ENCODE measurements at places on chromosomes 16 and 17.
A peak's percentile ranks its signal among the peaks of the same experiment; 100 is the strongest.

GRCh38 chr16:83935858-83936255, 17.2 kb upstream of the OSGIN1 start:
- DNase-seq: no peak

GRCh38 chr17:5825717-5826330, 241.5 kb upstream of the NLRP1 start:
- no peak for DNase-seq

DNA sequence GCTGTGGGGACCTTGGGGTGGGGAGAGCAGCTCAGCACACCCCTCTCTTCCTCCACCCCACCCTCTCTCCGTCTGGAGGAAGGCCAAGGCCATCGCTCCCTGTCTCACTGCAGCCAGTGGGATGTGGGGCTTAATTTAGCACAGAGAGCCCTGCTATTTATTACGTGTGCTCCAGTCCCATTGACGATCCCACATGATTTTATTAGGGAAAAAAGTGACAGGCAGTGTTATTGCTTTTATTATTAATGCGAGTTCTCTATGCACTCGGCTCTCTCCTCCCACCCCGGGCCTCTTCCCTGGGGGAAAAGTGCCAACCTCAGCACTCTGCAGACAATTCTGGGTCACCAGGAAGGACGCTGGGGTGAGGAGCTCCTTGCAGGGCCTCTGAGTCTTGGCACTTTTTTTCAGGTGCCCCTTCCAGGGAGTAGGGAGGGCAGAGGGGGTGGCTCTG, 57.3 kb downstream of the MGAT5B start:
- DNase-seq: no peak

GRCh38 chr16:27828671-27829070, 234.8 kb downstream of the GSG1L start:
- DNase-seq: no peak

- no peak for DNase-seq
Measured at GRCh38 chr17:78226759-78227454, 4.5 kb upstream of the TMEM235 start.

DNA sequence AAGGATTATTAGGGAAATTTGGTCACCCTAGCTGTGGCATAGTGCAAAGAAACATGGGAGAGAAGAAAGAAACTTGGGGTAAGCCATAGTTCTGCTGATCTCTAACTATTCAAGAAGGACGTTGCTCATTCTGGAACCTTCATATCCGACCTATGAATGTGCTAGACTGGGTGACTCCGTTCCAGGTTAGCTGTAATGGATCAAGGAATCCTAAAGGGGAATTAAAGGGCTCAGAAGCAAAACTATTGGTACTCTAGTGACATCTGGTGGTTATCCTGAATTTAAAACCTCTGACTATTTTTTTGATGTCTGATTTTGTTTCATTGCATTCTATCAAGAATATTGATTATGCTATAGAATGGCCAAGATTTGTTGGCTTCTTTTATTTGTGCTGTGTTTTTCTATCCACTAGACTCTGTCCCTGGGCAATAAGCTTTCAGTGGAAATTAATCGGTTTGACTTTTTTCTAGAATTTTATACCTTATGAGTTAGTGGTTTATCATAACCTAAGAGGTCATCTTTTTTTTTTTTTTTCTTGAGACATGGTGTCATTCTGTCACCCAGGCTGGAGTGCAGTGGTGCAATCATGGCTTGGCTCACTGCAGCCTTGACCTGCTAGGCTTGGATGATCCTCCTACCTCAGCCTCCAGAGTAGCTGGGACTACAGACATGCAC, 19.5 kb downstream of the PCTP start:
- DNase-seq: no peak

DNA sequence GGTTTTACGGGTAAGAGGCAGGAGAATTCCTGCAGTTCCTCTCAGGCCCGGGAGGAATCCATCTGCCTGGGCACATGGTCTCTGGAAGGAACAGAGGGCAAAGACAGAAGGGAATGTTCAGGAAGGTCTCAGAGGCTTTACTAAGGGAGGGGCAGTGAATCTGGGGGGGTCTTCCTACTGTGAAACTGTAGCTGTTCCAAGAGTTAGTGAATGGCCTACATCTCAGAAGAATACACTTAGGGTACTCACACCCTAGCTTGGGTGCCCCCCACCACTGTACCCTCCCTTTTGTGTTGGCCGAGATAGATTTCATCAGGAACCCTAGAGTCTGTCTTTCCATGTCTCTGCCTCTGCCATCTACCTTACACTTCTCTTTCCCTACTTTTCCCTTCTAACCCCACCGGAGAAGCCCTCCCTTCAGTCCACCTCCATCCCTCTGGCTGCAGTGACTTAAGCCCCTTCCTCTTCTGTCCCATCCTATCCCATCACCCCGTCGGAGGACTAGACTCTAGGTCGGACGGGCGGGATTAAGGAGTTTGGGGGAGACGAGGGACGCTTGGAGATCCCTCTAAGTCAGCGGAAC, 316 bp downstream of the DLG4 start:
- DNase-seq: no peak

GRCh38 chr16:78537511-78537910, 438.1 kb downstream of the WWOX start:
- DNase-seq: no peak

GRCh38 chr16:55735120-55735781, 79.5 kb downstream of the SLC6A2 start:
- DNase-seq: no peak

DNA sequence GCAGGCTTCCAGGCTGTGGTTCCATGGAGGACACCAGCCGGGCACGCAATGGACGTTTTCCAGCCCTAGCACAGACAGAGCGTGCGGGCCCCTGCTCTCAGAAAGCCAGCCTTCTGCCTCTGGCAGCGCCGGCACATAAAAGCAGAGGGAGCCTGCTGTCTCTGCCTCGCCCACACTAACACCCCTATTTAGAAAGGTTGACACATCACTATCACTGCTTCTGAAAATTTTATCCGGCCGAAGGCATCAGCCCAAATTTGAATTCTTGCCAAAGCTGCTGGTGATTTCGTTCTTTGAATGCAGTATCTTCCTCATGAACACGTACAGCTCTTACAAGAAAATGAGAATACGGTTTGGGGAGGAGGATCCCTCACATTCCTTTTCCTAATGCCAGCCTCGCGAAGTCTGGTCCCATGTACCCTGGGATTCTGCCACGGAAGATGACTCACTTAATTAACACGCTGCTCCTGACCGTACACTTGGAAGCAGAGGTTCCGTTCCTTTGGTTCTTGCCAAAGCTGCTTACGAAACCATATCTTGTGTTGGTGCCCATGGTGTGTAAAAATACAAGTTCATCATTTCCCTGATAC, 1.3 kb upstream of the RAB11FIP3 start:
- DNase-seq: no peak

- no peak for DNase-seq
Measured at GRCh38 chr16:85638695-85639409, 25.7 kb downstream of the GSE1 start.

DNA sequence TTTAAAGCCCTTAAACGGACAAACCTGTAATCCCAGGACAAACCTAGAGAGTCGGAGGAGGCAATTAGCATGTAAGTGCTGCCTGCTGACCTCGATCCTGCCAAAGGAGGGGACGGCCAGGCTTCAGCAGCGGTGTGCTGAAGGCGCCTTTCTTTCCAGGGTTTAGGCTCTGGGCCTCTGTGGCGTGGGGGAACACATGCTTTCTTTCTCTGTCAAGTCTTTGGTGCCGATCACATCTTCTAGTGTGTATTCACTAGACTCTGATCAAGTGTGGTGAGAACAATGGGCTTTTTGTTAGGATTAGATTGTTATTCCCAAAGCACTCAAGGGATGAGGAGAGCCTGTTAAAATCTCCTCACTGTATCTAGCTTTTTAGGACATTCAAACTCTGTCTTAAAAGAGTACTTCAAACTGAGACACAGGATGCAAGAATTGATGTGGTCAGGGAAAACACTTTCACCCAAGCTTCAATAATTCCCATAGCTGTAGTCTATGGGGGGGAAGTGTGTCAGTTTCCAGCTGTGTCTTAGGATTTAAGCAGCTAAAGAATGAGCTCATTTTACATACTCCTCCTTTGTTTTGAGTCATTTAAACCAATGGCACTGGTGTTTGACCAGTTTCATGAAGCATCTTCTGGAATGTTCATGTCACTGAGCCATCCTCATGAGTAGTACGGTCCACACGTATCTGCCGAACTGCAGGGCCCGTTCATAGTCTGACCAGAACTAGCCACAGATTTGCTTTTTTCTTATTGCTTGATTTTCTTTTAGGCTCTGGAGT, 51.2 kb downstream of the RPA1 start:
- no peak for DNase-seq

DNA sequence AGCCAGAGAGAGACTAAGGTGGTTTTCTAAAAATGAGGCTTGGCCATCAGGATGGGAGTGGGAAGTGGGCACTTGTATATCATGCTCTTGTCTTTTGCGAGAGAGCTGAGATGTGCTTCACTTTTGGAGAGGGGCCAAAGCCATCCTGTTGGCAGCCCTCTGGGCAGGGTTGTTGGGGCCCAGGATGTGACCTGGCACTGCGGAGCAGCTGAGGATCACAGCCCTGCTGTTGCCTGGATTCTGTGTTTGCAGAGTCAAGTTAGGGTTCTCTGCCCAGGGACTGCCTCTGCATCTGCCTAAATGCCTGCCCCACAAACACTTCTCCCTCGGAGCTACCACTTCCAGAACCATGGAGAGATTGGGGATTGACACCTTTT, 71.2 kb downstream of the PLD6 start:
- no peak for DNase-seq

DNA sequence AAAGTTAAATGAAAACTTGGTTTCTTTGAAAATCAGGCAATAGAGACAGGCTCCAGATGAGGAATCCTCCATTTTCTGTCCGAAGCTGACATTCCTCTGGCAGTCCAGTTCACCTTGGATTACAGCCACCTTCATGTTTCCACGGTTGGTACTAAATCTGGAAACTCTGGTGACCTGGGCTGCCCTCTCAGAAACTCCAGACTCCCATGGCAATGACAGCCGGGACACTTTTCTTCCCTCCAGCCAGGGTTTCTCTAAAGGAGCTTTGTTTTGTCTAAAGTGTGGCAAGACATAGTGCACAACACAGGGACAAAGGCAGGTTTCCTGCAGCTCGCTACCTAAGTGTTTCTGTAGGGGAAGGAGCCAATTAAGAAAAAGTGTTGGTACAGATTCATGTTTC, 36.0 kb downstream of the CLUAP1 start:
- DNase-seq: no peak

GRCh38 chr17:28258347-28258887, 60.6 kb upstream of the TMEM97 start:
- no peak for DNase-seq

DNA sequence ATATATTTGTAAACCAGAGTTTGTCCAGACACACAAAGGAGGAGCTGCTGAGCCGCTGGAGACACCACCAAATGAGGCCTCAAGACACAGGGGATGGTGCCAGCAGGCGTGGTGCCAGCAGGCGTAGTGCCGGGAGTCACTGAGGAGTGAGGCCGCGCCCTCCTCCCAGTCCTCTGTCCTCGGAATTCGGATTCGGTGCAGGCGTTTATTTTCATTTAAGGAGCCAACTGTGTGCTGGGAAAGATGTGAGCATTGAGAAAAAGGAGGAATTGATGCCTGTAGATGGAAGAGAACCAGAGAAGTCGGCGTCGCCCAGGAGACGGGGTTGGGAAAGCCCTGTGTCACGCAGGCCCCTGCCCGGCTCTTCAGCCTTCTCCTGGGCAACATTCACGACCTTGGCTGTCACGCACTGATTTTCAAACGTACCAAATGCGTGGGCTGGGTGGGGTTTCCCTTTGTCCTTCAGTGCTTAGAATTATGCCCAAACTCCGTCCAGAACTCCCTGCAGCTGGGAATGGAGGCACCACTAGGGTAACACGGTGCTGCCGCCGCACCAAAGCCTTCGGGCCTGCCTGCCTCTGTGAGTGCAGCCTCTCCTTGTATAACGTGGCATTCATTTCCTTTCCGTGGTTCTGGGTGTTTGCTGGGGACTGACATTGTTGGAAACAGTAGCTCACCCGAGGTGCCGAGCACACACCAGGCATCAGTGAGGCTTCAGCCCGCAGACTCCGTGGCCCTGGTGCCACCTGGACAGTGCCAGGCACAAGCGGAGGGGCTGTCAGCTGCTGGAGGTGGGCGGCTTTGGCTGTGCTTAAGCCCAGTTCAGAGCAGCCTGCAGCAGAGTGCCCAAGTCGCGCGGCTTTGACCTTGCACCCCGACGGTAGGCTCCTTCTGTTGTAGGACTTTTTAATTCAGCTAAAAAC, 49.0 kb upstream of the CHMP6 start:
- no peak for DNase-seq

- peak; percentile 42 for DNase-seq
Measured at GRCh38 chr17:21278450-21279197, 5.9 kb upstream of the MAP2K3 start.

- peak; percentile 9 for DNase-seq
Measured at GRCh38 chr17:45948881-45949624, 50.0 kb upstream of the STH start.

DNA sequence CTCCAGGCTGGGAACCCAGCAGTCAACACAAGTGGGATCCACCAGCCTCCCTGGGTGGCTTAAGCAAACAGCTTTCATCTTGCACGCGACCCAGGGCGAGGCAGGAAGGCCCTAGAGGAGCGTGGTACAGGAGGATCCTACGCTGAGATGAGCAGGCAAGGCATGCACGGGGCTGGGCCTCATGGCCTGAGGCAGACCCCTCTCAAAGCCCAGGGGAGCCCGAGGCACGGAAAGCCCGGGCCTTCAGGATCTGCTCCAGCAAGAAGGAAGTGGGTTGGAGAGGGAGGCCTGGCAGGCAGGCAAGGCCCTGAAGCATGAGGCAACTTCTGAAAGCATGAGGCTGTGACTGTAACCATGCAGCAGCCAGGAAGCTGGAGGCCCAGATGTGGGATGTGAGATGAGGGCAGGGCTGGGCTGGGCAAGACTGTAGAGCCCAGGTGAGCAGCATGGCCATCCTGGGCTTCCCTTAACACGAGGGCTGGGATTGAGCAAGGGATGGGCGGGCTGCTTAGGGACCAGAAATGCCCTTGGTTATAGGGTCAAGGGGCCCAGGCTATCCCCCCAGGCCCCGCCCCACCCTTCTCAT, 338.7 kb downstream of the C16orf95 start:
- no peak for DNase-seq

GRCh38 chr16:13873835-13874438, 46.0 kb upstream of the ERCC4 start:
- no peak for DNase-seq

DNA sequence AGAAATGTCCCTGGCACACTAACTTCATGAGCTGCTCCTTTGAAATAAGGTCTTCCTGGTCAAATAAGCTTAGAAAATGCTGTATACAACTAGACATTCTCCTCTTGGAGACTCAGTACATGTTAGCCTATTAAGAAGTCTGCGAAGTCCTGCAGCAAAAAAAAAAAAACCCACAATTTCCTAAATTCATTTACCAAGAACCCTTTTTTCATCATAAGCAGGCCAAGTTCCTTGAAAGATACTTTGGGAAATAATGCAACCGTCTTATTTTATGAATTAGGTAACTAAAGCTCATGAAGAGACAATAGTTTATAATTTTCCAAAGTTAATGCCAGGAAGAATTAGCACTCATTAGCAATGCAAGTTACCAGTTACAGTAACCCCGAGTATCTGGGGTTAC, 49.0 kb upstream of the HAS3 start:
- no peak for DNase-seq

- DNase-seq: no peak
Measured at GRCh38 chr17:42543190-42544079, 7.4 kb downstream of the NAGLU start.

All from effector memory CD4-positive, alpha-beta T cell (primary cell).